ENCODE measurements at places on chromosomes 1 and 21.

DNA sequence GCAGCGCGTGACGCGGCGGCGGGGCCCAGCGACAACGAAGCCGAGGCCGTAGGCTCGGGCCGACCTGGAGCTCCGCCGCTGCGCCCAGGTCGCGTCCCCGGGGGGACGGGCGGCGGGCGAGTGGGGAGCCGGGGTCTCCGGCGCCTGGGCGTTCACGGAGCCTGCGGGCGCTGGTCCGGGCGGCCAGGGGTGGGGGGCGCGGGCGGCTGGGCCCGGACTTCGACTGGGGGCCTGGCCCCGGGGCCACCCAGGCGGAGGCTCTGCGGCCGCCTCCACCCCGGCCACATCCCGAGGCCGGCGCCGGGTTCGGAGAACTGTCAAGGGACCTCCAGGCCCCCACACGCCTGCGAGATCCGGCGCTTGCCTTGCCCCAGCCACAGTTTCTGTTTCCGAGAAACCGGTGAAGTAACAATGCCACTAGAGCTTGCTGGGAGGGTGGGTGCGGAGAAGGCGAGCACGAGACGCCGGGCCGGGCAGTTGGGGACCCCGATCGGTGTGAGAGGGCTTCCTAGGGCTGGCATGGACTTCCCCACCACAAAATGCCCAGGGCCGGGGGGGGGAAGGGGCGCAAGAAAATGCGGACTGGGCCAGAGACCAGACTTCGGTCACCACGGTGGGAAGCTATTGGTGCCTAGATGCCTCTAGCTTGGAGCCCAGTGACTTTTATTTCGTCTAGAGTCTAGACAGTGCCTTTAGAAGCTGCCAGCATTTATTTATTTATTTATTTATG, 501 bp downstream of the FBXO6 start:
- no peak for DNase-seq

DNA sequence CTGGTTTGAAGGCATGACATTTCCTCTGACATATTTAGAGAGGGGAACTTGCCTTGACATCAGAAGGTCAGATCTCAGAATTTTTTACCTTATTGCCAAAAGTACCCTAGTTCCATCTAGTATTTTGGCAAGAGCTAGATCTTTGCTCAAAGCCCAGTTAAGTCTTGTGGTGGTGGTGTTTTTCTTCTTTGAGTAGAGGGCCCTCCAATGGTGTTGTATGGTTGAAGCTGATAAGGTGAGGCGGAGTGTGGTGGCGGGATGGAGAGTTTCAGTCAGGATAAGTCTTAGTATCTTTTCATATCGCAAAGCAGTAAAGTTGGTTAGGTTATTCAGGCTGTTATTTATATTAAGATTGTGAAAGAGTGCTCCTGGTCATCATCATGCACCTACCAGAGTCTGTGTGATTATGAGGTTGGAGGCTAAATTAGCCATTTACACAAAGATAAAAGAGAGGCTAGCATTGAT, 20.1 kb upstream of the MACF1 start:
- no peak for DNase-seq

DNA sequence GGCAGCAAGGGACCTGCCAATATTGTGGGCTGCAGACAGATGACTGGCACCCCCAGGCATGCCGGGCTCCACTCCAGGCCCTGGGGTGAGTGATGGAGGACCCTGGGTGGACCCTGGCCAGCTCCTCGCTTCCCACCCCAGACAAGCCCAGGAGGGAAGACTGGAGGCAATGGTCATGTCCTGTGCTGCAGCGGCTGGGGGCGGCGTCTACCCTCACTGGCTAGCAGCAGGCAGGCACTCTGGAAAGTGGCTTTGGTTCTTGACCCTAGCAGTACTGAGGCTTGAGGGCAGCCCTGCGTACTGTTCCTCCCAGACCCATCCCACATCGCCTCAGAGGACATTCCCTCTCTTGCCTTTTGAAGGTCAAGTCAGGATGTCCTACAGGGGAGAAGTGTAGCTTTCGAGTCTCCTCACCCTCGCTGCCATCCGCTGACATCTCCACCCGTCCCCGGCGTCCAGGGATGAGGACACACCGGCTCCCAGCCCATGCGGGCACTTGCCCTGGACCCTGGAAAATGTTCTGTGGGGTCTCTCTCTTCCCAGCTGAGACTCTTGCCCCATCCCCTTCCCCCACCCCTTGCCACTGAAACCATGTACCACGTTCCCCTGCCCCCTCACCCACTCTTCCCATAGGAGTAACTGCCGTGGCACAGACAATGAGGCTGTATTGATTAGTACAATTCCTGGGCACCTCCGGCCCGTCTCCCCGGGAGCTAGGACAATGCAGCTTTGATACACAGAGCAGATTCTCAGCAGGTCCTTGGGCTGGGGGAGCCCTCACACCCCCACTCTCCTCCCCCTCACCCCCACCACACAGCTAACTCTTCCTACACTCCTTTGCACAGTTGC, 15.0 kb downstream of the SLC6A9 start:
- DNase-seq = no peak

DNA sequence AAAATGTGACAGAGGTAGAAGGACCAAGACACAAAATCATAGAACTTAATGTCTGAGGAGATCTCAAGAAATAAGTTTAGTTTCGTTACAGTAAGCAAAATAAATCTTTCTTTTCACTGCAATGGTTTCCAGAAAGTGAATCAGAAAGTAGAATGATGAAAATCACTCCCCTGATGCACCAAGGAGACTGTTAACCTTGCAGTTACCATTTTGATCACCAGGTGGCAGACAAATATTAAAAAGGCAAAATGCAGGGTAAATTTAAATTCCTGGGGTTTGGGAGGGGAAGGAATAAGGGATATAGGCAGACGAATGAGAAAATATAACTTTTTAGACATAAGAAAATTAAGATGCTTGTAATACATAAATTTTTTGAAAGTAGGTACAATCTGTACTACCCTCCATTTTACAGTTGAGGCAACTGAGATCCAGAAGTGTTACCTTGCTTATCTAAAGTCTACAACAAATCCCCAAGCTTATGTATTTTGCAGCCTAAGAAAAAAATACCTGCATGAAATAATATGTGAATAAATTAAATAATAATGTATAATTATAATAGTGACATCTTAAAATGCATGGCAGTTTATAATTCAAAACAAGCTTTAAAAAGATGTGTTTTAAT, 253.2 kb downstream of the CRB1 start:
- DNase-seq = no peak

DNA sequence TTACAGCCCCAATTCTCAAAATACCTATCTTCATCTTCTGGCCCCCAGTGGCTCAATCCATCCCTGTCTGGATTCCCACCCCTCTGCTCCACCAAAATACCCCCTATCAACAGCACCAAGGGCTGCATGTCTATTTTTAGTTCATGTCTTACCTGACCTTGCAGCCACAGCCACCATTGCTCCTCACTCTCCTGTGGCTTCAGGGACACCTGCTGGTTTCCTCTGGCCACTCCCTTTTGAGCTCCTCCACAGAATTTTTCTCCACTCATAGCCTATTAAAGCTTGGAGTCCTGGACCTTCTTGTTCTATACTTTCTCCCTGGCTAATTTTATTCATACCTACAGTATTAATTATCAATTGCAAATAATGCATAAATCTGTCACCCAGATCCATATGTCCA, 125.3 kb upstream of the NGF start:
- DNase-seq = no peak

DNA sequence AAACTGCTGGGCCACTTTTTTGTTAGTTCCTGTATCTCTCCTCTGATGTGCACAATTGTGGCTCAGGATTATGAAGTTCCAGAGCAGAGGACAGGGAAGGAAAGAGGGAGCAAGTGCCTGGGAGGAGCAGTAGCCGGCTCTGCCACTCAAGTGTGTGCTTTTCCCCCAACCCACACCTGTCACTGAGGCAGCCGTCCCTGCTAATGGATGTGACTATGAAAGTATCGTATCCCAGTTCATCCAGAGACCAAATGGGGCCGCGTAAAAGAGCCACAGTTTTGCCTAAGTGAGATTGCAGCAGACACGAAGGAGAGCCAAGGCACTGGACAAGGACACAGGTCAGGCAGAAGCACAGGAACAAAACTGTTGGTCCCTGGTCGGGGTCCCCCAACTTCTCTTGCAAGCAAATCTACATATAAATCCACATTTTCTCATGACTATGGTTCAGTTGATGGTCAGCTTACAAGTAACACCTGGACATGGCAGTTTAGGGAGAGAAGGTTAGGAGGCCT, 204.7 kb downstream of the RHOU start:
- DNase-seq = no peak

GRCh38 chr21:42208036-42208435, 10.9 kb upstream of the ABCG1 start:
- no peak for DNase-seq

GRCh38 chr1:32983020-32983419, 18.4 kb upstream of the RNF19B start:
- DNase-seq = no peak

GRCh38 chr1:245997471-245998258, 509.4 kb downstream of the SMYD3 start:
- DNase-seq = no peak

- no peak for DNase-seq
Measured at GRCh38 chr1:93603601-93604000, 78.0 kb downstream of the BCAR3 start.

Measured in GOT3 (cell line).